ENCODE measurements at places on chromosomes 4 and X.

- H3K36me3 ChIP-seq = no peaks in the 10 kb centered on the region
- no peak for DNase-seq
- H3K4me3 ChIP-seq = no peak overlapping the region
- H3K4me1 ChIP-seq = no peaks in the 10 kb centered on the region
Observed at GRCh38 chr4:188111955-188112354, 2.6 kb upstream of the TRIML2 start.

DNA sequence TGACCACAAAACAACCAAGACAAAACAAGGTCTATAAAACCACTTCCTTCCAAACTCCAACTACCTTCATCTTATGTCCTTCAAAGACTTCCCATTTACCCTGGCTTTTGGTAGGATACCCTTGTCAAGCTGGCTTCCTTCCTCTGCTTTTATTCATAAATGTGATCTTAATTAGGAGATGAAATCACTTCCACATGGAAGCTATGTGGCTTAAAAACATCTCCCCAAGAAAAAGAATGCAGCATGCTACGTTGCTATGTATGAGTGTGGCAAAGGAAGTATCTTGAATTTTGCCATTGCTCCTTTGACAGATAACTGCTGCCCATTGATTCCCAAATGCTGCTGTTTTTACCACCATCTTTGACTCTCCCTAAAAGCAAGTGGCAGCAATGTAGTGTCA lies 46.4 kb upstream of the VEGFD start:
- H3K4me1 ChIP-seq = no peaks in the 10 kb centered on the region
- no peaks in the 10 kb centered on the region for H3K36me3 ChIP-seq
- H3K27ac ChIP-seq = no peak overlapping the region
- H3K27me3 ChIP-seq = no peaks in the 10 kb centered on the region

DNA sequence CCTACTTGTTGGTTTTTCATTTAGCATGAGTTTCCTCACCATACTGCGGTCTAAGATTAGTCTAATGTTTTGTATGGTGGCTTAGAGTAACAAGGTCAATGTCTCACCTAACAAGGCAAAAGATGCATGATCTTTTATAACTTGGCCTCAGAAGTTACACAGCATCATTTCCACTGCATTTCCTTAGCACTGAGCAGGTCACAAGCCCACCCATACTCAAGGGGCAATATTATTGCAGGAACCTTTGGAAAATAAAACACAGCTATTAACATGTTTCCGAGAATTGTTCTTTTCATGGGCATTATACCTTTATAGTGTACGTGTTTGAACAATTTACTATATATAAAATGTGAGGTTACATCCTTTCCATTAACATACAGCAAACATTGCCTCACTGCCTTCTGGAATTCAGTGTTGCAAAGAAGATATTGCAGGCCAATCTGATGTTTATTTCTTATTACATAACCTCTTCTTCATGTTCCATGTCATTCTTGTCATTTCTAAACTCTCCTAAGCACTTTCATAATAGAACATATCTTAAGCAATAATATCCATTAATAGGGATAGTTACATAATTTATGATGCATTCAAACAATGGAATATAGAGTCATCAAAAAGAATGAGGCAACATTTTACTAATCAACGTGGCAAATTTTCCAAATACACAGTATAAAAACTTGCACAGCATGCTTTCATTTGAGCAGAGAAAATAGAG lies 153.8 kb downstream of the AREG start:
- no peaks in the 10 kb centered on the region for H3K36me3 ChIP-seq
- H3K27me3 ChIP-seq = no peaks in the 10 kb centered on the region
- no peak for DNase-seq
- H3K27ac ChIP-seq = no peak overlapping the region

GRCh38 chr4:162360369-162361149 lies 196.8 kb upstream of the FSTL5 start:
- H3K27ac ChIP-seq = no peak overlapping the region
- no peak overlapping the region for H3K4me3 ChIP-seq
- no peaks in the 10 kb centered on the region for H3K27me3 ChIP-seq
- DNase-seq = no peak
- H3K4me1 ChIP-seq = no peaks in the 10 kb centered on the region
- no peaks in the 10 kb centered on the region for H3K36me3 ChIP-seq
